Left colon (tissue), 2 donors: ENCODE measurements at places on chromosomes 12 and 14. TPM values are rescaled to one million over a fixed set of nuclear protein-coding genes. Genes with fewer than 3 reads are reported as not detected.

The LALBA gene
- not detected for total RNA-seq

The ERC1 gene
- 43.1 TPM for total RNA-seq

The SERPINA1 gene
- total RNA-seq, result 185 TPM

The OVCH1 gene
- total RNA-seq, result not detected

The GNPNAT1 gene
- 34.5 TPM for total RNA-seq

The PMEL gene
- 5.0 TPM for total RNA-seq

The DEGS2 gene
- total RNA-seq, result 25.0 TPM

The GALNT16 gene
- 1.3 TPM for total RNA-seq

The CLEC1A gene
- total RNA-seq, result 1.4 TPM

The SPSB2 gene
- 11.8 TPM for total RNA-seq

The UBE2N gene
- 73.1 TPM for total RNA-seq

The CLEC1B gene
- not detected for total RNA-seq

The DCAF4 gene
- total RNA-seq, result 21.4 TPM

The THTPA gene
- total RNA-seq, result 16.6 TPM
